ENCODE measurements at places on chromosomes 12 and 14.

DNA sequence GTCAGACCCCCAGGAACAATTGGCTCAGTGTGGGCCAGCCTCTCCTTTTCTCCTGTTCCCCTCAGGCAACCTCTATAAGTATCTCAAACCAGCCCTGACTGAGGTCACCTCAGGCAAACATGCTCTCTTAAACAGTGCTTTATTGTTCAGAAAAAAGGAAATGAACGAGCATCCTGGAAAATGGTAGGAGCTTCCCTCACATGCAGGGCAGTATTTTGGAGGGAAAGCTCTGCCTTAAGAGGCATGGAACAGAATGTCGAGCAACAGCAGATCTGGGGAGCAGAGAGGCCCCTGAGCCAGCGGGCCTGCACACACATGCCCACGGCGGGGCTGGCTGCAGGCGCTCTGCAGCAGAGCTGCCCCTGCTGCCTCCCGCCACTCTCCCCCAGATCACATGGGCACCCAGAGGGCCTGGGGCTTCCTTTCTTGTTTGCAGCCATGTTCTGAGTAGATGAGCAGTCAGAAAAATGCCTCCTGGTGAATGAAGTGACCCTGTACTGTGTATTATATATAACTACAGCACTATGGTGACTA is 42.0 kb downstream of the MOK start:
- H3K36me3 ChIP-seq: no peaks in the 10 kb centered on the region
- no peaks in the 10 kb centered on the region for H3K4me1 ChIP-seq
- no peak overlapping the region for H3K27ac ChIP-seq
- H3K27me3 ChIP-seq: no peaks in the 10 kb centered on the region
- H3K4me3 ChIP-seq: no peak overlapping the region

- no peak overlapping the region for H3K27ac ChIP-seq
- H3K36me3 ChIP-seq: no peaks in the 10 kb centered on the region
- H3K4me3 ChIP-seq: no peak overlapping the region
- H3K27me3 ChIP-seq: no peaks in the 10 kb centered on the region
- DNase-seq: no peak
- no peaks in the 10 kb centered on the region for H3K4me1 ChIP-seq
Measured at GRCh38 chr14:29536886-29537511, 390.6 kb downstream of the PRKD1 start.

DNA sequence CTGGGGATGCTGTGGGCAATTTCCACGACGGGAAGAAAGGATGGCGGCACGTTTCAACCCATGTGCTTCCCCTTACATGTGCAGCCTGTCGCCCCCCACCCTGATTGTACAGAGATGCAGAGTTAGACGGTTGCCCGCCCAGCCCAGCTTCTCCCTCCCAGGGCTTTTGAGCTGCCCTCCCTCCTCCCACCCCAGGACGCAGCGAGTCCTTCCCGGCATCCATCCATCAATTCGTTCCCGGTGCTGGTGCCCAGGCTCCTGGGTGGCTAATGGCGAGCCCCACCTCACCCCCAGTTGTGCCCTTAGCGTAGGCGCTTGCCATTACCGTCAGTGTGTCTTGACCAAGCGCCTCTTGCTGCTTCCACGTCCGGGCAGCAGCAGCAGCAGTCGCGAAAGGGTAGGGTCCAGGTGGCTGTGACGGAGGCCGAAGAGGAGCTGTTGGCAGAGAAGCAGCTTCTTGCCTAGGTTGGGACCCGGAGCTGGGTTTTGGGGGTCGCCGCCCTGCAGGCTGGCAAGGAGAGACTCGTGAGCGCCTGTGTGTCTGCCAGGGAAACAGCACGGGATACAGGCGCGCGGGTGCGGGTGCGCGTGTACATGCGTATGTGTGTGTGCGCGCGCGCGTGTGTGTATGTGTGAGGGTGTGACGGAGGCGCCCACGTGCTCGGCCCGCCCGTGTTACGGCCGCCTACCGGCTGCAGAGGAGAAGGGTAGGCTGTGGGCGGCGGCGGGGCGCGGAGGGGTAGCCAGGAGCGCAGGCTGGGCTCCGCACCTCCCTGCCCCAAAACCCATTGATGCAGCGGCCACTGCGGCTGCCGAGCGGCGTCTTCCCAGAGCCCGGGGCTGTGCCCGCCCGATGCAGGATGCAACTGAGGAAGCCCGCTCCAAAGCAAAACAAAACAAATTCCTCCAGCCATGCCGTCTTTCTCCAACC is at the start of gene SLC6A15:
TSS of gene SLC6A15 (minus strand) at position 602 of the 931 bp plus-strand sequence. CDS start 20,679 bp downstream, outside the sequence.
- no peaks in the 10 kb centered on the region for H3K4me1 ChIP-seq
- peaks cover 2% of the 10 kb centered on the region for H3K36me3 ChIP-seq
- H3K27me3 ChIP-seq: no peaks in the 10 kb centered on the region
- H3K4me3 ChIP-seq: no peak within 1 kb of the TSS
- DNase-seq: no peak

DNA sequence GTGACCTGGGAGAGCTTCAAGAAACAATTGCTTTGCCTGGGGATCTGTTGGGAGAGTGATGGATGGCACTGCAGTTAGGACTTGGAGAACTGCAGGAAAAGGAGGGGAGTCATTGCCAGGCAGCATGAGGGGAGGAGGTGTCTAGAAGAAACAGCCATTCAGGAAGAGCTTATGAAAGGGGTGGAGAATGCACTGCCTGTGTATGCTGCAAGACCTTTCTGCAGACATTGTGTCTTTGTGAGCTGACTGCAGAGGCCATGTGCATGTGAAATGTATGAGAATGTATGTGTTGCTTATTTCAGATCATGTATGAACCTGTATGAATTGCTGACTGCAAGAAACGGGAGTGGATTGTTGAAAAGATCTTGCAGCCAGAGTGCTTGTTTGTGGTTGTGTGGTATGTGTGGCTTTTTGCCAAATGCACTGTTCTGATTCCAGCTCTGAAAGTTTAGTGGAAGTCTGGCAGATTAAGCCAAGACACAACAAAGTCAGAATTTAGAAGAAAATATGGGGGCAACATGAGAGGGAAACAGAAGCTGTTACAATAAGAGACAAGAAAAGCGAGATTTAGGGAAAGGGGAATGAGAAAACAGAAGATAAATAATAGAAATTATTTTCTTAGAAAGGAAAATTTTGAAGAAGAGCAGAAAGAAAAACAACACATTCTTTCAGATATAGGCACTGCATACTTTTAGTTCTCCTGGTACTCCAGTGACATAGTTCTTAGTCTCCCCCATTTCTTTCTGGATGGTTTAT is 9.8 kb upstream of the RIMKLB start:
- no peaks in the 10 kb centered on the region for H3K36me3 ChIP-seq
- H3K4me3 ChIP-seq: no peak overlapping the region
- no peak overlapping the region for H3K27ac ChIP-seq
- H3K27me3 ChIP-seq: no peaks in the 10 kb centered on the region
- no peak for DNase-seq

DNA sequence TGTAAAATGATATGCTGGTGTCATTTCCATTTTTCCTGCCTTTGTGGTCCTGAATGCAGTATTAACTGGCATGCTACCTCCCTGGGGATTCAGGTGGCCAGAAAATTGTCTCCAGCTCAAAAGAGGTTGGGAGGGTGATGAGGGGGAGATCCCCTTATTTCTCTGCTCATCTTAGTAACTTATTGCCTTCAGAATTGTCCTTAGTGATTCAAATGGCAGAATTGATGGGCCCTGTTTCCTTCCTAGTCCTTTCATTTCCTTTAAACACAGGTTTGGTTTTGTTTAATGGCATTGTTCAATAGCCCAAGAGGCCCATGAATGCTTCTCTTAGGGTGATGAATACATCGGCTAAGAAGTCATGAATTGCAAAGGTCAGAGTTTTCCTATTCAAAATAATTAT is 207.0 kb downstream of the SLC41A2 start:
- no peak overlapping the region for H3K4me3 ChIP-seq
- peaks cover 13% of the 10 kb centered on the region for H3K36me3 ChIP-seq
- DNase-seq: no peak
- H3K4me1 ChIP-seq: peaks cover 59% of the 10 kb centered on the region

DNA sequence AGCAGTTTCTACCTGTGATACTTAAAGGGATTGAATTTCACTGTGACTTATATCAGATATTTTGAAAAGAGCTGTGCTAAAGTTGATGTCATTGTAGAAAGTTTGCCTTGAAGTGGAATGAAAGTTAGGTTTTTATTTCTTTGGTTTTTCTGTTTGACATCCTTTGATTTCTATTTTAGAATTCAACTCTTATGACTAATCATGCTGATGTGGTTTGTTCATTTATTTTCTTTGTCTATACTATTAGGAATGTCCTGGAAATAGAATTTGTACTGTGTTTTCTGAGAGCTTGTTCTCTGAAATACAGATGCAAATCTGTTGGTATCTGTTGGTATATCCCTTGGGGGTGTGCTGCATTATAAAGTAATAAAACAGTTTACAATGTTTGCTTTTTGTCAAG is 3.3 kb downstream of the CNOT2 start:
- no peak overlapping the region for H3K4me3 ChIP-seq
- no peak overlapping the region for H3K27ac ChIP-seq
- H3K4me1 ChIP-seq: peaks cover 70% of the 10 kb centered on the region

GRCh38 chr12:124044021-124044420 is 71.0 kb downstream of the ZNF664 start:
- no peak overlapping the region for H3K27ac ChIP-seq
- H3K27me3 ChIP-seq: peaks cover 9% of the 10 kb centered on the region
- H3K4me3 ChIP-seq: no peak overlapping the region
- DNase-seq: no peak
